ENCODE measurements at places on chromosomes 3 and 15.

- DNase-seq: no peak
These were observed 716.8 kb upstream of the BCHE start for GRCh38 chr3:166554023-166554422.

GRCh38 chr3:69806735-69807438 lies 67.6 kb downstream of the MITF start:
- no peak for DNase-seq

DNA sequence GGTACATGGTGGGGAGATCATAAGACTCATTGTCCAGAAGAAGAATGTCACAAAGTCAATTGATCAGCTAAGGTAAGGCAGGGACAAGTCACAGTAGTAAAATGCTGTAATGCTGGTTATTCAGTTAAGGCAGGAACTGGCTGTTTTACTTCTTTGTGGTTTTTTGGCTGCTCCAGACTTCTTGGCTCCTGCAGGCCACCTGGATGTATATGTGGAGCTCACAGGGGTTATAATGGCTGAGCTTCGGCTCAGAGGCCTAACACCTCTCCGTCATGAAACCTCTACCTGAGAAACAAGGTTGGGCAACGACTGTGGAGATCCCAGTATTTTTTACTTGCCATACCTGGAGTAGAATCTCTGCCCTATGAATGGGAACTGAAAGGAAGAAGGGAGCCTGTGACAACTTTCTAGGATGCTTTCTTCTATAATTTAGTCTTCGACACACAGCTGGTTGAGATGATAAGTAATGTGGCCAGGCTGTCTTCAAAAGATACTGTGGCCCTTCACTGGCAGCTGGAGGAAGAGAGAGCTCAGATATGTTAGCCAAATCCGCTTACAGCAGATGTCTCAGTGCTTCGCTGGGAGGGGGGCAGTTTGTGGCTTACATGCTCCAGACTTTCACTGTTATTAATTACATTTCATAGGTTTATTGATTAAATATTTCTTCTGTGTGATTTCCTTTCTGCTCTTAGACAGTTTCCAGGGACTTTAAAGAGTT lies 887.8 kb downstream of the IGSF11 start:
- DNase-seq: no peak

- no peak for DNase-seq
These were observed 56.5 kb downstream of the CLDN1 start for GRCh38 chr3:190265796-190266195.

DNA sequence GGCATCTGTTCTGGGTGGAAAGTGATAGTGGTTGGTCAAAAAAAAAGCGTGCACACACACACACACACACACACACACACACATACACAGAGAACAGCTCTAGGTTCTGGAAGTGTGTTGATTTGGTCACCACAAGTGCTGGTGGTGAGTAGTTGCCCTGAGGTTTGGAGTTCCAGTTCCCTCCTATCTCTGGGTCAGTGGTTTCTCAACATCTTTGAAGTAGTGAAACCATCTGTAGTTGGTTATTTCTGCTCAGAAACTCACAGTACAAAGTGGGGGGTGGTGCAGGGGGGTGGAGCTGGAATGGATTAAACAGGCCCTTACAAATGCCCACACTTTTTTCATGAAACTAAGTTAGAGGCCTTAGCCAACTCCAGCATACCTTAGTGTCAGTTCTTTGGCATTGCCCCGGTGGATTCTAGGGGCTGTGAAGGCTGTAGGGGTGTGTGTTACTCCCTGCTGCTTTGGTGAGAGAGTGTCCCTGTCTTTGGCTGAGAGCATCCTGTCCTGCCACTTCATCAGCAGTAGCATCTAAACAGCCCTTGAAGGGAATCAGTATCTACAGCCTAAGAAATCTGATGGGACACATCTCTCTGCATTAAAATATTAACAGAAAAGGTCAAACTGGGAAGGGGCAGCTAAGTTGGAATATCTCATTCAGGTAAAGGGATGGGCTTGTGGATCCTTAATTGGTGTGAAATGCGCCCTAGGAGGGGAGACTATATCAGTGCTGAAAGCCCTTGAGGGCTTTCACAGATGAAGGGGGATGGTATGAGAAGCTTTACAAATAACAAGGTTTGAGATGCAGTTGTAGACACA lies 20.6 kb downstream of the SMAD3 start:
- DNase-seq: no peak

DNA sequence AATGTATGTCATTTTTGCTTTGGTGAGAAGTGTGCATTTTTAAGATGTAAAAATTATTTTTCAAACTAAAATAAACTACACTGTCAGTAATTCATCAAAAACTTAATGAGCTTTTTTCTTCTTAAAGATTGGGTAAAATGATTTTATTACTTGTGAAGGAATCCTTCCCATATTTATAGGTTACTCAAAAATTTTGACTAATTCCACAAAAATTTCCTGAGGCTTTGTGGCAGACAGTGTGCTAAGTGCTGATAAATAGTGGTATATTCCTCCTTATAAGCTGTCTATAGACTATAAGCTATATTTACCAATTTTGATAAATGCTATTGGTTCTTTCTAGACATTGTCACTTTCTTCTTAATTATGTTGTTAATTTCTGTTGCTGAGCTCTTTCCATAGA lies 284.5 kb upstream of the SEMA6D start:
- no peak for DNase-seq

DNA sequence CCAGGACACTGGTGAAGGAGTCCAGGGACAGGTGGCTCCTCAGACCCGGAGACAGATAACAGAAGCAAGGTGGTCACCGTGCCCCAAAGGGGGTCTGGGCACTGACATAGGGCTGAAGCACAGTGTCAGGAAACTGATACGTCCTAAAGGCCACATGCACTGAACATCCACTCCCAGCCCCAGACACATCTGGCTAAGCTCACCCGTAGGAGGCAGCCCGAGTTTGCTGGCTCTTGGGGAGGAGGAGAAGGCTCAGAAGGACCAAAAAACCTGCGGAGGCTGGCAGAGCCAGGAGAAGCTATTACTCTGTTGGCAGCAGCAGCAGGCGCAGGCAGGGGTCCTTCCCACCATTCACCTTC lies 1.2 kb downstream of the CACNA2D2 start:
- DNase-seq: no peak

- DNase-seq: no peak
These were observed 1.6 kb upstream of the PPM1L start for GRCh38 chr3:160754371-160754854.

Measured in thoracic aorta (tissue), 2 donors.